ENCODE measurements at places on chromosomes 2 and 18. TPM values are rescaled to one million over a fixed set of nuclear protein-coding genes. Genes with fewer than 3 reads are reported as not detected.

- H3K4me3 ChIP-seq = no peak overlapping the region
- H3K27me3 ChIP-seq = peaks cover 3% of the 10 kb centered on the region
- DNase-seq = no peak
- no peaks in the 10 kb centered on the region for H3K36me3 ChIP-seq
- no peaks in the 10 kb centered on the region for H3K4me1 ChIP-seq
- no peak overlapping the region for H3K27ac ChIP-seq
Observed at GRCh38 chr18:56559044-56559443, 79.3 kb downstream of the TXNL1 start.

Gene SERPINB3
- not detected for total RNA-seq

DNA sequence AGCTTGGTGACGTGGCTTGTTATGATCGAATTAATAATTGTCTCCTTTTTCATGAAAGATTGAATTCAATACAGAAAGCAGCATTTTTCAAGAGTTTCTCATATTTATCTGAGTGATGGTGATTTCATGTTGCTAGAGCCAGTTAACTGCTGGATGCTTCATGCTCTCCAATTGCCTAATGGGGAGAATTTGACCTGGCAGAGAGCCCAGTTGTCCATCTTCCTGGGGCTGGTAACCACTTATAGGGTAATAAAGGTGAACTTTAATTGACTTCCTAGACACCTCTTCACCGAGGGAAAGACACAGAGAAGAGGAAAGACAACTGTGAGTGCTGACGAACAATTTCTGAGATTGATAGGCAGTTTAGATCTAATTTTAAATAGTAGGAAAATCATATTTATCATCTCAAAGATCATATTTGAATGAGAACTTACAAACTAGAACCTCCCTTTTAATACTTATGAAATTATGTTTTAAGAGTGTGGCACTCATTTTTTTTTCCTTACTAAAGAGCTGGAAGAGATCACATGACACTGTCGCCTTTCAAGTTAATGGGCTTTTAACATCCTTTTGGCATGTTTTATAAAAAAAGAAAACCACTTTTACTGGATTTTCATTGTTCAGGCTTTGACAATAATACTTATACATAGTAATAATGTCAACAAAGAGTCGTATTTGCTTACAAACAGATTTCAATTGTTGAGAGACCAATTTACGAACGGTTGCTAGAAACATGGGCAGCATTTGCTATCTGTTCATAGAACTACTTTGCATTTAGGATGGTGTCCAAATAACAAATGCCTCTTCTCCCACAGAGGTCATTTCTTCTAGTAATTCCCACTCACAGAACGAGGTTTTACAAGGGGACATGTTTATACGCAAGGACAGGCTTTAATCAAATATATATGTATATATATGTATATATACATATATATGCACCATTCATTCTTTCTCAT is 153.3 kb downstream of the RAPGEF4 start:
- H3K4me3 ChIP-seq = no peak overlapping the region
- no peak for DNase-seq
- no peaks in the 10 kb centered on the region for H3K36me3 ChIP-seq
- no peaks in the 10 kb centered on the region for H3K27me3 ChIP-seq
- H3K4me1 ChIP-seq = no peaks in the 10 kb centered on the region

Gene SLC5A7
- not detected for total RNA-seq

DNA sequence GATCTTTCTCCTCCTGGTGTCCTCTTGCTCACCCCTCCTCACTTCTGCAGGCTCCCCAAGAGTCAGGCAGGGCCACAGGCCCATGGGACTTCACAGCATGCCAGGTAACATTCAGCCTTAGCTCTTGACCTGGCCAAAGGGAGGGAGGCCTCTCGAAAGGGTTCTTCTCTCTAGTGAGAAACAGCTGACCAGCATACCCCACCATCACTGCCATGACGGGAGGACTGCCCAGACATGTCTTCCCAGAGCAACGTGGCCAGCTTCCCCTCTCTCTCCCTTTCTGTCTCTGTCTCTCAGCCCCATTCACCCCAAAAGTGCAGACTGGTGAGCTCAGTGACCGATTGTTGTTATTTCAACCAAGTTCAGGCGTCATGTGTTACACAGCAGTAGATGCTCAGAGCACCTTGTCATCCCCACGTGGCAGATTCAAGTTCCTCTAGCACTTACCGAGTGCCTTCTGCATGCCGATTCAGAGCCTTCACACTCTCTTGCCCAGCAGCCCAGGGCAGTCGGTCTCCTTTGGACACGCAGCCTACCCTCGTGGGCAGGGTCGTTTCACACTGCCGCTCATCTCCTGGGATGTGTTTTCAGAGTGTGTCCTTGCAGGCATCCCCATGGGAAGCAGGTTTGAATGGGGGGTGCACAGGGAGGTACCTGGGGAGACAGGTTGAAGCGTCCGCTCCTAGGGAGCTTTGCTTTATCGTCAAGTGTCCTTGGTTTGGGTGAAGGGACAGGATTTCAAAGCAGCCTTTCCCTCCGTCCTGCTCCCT is 259.9 kb downstream of the NDUFA10 start:
- DNase-seq = no peak
- no peaks in the 10 kb centered on the region for H3K36me3 ChIP-seq
- H3K4me1 ChIP-seq = no peaks in the 10 kb centered on the region
- H3K4me3 ChIP-seq = no peak overlapping the region

DNA sequence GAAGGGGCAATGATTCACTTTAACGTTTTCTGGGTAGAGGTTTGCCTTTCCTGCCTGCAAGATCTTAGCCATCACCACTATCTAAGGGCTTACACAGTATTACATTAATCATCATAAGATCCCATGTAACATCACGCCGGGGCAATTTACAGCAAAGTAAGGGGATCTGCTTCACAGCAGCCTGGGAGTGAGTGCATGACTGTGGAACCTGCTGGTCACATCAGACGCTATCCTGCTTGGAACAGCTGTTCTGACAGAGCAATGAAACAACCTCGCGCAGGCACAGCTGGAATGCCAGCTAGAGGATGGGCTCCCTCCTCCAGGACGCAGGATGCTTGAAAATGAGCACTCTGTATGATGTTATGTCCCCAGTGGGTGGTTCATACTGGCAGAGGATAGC is 89.0 kb downstream of the AOX1 start:
- DNase-seq = no peak
- no peak overlapping the region for H3K4me3 ChIP-seq
- H3K4me1 ChIP-seq = no peaks in the 10 kb centered on the region
- H3K36me3 ChIP-seq = no peaks in the 10 kb centered on the region
- no peak overlapping the region for H3K27ac ChIP-seq

Gene NT5DC4
- total RNA-seq = not detected

GRCh38 chr2:196941398-196942078 is 15.0 kb upstream of the PGAP1 start:
- H3K4me1 ChIP-seq = no peaks in the 10 kb centered on the region
- H3K36me3 ChIP-seq = no peaks in the 10 kb centered on the region
- no peak overlapping the region for H3K27ac ChIP-seq
- H3K27me3 ChIP-seq = no peaks in the 10 kb centered on the region
- H3K4me3 ChIP-seq = no peak overlapping the region
- no peak for DNase-seq

GRCh38 chr2:46963941-46964673 is 48.5 kb upstream of the MCFD2 start:
- H3K4me1 ChIP-seq = no peaks in the 10 kb centered on the region
- H3K27ac ChIP-seq = no peak overlapping the region
- DNase-seq = no peak
- H3K27me3 ChIP-seq = no peaks in the 10 kb centered on the region

DNA sequence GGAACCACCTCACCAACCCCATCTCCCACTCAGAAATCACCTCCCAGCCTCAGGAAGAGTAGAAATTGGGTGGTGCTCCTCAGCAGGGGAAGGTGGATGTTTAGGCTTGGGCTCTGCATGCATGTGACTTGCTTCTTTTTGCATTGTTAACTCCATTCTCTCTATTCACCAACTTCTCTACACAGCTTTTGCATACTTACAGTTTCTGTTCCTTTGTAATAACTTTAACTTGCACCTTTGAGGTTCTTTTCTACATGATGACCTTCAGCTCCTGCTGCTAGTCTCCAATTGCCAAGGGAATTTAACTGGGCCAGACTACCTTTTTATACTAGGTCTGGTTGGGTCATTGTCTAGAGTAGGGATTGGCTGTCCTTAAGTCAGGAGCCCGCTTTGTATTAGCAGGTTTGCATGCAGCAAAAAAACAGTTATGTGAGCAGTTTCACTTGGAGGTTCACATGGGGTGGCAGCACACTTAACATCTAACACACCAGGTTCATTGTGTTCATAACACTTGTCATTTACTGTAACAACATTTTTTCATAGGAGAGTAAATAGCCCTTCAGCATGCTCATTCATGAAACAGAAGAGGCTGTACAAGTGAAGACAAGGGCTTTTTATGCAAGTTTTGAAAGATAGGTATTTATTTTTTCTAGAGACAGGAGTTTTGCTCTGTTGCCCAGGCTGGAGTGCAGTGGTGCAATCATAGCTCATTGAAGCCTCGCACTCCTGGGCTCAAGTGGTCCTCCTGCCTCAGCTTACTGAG is 12.0 kb downstream of the MRPL35 start:
- no peak for DNase-seq
- no peak overlapping the region for H3K27ac ChIP-seq
- no peaks in the 10 kb centered on the region for H3K27me3 ChIP-seq
- H3K4me3 ChIP-seq = no peak overlapping the region
- H3K36me3 ChIP-seq = peaks cover 61% of the 10 kb centered on the region

- no peaks in the 10 kb centered on the region for H3K36me3 ChIP-seq
- no peaks in the 10 kb centered on the region for H3K27me3 ChIP-seq
- no peaks in the 10 kb centered on the region for H3K4me1 ChIP-seq
- H3K4me3 ChIP-seq = no peak overlapping the region
- H3K27ac ChIP-seq = no peak overlapping the region
- DNase-seq = no peak
Observed at GRCh38 chr2:125935559-125935958, 720.4 kb upstream of the GYPC start.

GRCh38 chr18:36203360-36203895 is 16.1 kb downstream of the MOCOS start:
- no peaks in the 10 kb centered on the region for H3K36me3 ChIP-seq
- no peaks in the 10 kb centered on the region for H3K27me3 ChIP-seq
- H3K27ac ChIP-seq = no peak overlapping the region

Gene C2orf80
- not detected for total RNA-seq

DNA sequence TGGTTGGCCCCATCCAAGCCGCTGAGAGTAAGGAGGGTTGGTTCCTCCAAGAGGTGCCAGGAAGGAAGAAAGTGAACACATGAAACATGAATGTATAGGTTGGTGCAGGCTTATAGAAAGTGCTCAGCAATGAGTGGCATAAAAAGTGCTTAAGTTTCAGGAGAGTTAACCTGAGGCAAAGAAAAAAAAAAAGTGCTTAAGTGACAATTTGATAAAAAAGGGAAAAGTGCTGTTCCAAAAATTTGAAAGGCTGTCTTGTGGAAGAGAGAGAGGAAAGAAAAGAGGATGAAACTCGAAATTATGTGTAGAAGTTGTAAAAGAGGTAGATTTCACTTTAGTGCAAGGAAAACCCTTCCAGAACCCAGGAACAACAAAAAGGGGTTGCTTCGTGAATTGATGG is 85.5 kb upstream of the MAP4K4 start:
- H3K36me3 ChIP-seq = no peaks in the 10 kb centered on the region
- no peak overlapping the region for H3K27ac ChIP-seq
- no peak for DNase-seq
- no peak overlapping the region for H3K4me3 ChIP-seq
- H3K27me3 ChIP-seq = peaks cover 3% of the 10 kb centered on the region

Gene FBLN7
- total RNA-seq = 2.2 TPM

Gene EFEMP1
- not detected for total RNA-seq

DNA sequence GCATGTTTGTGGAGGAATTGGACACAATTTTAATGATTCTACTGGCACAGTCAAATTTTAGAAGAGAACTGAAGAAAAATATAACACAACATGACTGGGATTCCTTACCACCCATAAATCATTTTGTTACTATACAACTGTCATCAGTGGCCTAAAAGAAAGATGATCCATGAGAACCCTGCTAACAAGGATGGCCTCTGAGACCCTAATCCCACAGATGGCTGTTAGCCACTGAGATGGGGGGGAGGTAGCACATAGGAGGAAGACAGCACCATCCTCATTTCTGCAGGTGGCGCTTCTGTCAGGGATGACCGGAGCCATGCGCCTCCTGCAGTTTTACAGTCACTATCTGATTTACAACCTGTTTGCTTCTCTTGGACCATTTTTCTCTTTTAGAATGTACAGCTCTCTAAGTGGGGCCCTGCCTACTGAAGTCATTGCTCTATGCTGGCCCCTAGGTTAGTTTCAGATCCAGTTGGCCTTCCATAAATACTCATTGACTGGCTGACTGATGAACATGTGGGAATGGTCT is 279.8 kb downstream of the NAPG start:
- H3K4me1 ChIP-seq = no peaks in the 10 kb centered on the region
- no peak for DNase-seq
- H3K27ac ChIP-seq = no peak overlapping the region
- no peak overlapping the region for H3K4me3 ChIP-seq

GRCh38 chr18:2992995-2993877 is 19.7 kb downstream of the LPIN2 start:
- no peaks in the 10 kb centered on the region for H3K27me3 ChIP-seq
- no peaks in the 10 kb centered on the region for H3K36me3 ChIP-seq
- no peak overlapping the region for H3K4me3 ChIP-seq
- DNase-seq = no peak

DNA sequence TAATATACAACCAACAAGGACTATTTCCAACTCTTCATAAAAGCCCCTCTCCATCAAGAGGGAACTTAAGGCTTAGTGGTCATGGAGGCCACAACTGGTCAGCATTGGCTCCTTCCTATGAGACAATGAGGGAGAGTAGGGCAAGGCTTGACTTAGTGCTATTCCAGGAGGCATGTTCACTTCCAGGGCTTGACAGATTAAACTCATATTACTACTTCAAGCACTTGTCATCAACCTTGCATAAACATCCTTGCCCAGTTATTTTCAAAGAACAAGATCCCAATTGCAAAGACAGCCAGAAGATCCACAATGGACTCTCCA is 133.4 kb downstream of the FTCDNL1 start:
- H3K27ac ChIP-seq = no peak overlapping the region
- no peak for DNase-seq
- H3K27me3 ChIP-seq = no peaks in the 10 kb centered on the region
- no peaks in the 10 kb centered on the region for H3K36me3 ChIP-seq

Gene CHRNG
- total RNA-seq = not detected

DNA sequence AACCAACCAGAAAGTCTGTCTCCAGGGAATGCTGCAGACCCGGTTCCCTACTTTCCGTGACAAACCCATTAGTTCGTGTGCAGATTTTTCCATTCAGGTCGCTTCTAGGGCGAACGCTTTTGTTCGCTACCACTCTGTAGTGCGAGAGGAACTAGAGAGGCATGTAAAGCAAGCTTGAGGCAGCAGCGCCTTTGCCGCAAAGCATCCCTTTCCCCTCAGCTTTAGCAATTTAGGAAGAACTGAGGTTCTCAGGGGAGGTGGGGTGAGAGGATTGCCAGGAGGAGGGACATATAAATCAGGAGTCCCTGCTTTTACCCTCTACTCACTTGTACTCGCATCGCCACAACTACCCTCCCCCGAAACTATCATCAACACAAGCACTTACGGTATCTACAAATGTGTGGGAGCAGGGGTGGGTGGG is 748 bp upstream of the ZNF804A start:
- no peak for DNase-seq
- peaks cover 3% of the 10 kb centered on the region for H3K27me3 ChIP-seq
- H3K36me3 ChIP-seq = no peaks in the 10 kb centered on the region
- no peak overlapping the region for H3K4me3 ChIP-seq

Gene FABP1
- not detected for total RNA-seq

Measured in CD8-positive, alpha-beta memory T cell (primary cell).